CD8-positive, alpha-beta memory T cell (primary cell): ENCODE measurements at places on chromosomes 3 and 15.

GRCh38 chr3:169246158-169246557, 417.4 kb downstream of the MECOM start:
- no peak for DNase-seq

- DNase-seq, result no peak
Observed at GRCh38 chr3:71317749-71318457, 265.6 kb downstream of the FOXP1 start.

DNA sequence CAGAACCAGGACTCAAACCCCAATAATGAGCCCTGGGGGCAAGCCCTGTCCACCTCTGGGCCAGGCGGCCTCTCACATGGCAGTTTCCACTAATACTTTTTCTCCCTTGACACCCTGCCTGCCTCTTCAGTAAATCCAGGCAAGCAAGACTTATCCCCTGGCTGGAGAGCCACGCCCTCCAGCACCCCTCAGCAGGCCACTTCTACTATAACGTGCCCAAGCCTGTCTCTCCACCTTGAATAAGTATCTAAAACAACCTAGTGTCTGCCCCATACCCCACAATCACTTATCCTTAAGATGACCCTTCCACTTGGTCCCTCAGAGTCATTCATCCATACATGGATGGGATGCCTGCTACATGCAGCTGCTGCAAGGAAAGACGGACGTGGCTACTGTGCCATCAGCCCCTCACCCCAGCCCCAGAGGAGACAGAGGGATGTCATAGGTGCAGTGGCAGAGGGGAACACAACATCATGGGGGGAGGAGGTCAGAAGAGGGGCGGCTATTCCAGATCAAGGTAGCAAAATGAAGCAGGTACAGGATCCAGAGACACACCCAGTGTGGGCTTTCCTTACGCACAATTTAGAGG, 63.4 kb downstream of the LRIG1 start:
- DNase-seq, result no peak

GRCh38 chr3:142180761-142181362, 31.5 kb upstream of the TFDP2 start:
- no peak for DNase-seq

- DNase-seq, result no peak
Observed at GRCh38 chr3:4224331-4224730, 78.8 kb upstream of the SETMAR start.

GRCh38 chr3:159001711-159002110, 199.9 kb downstream of the MFSD1 start:
- no peak for DNase-seq

GRCh38 chr3:170154569-170155143, 26.9 kb downstream of the PHC3 start:
- DNase-seq, result no peak

GRCh38 chr15:67820122-67820991, 5.0 kb upstream of the SKOR1 start:
- DNase-seq, result no peak

DNA sequence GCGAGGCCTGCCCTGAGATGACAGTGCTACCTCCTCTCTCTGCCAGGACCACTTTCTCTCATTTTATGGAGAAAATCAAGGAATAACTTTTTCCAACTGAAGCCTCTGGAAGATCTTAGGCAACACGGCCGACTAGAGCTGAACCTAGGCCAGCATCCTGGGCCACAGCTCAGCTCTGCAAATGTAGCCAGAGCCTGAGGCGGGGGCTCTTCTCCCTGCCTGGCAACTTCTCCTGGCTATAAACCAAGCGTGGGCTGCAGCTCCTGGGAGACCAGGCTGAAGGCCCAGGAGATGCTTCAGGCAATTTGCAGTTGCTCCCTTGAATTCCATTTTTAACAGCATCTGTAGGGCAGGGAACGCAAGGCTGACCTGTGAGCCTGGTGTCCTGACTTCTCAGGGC, 74.9 kb downstream of the CEMIP start:
- DNase-seq, result no peak

DNA sequence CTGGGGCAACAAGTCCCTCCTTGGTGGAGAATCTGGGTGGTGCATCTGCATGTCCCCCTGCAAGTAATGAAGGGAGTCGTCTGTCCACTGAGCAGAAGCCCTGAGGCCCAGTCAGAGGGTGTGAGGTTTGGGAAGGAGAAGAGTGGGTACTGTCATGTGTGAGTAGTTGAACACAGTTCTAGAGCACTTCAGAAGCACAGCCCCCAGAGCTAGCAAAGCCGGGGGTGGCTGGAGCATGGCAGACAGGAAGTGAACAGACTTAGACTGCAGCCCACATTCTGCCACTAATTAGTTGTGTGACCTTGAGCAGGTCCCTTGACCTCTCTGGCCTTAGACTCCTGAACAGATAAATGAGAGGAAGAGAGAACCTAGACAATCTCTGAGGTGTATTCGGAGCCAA, 207.6 kb downstream of the UACA start:
- DNase-seq, result no peak
